ENCODE measurements at places on chromosomes 12 and 14. TPM values are rescaled to one million over a fixed set of nuclear protein-coding genes. Genes with fewer than 3 reads are reported as not detected.

The SERPINA5 gene
- total RNA-seq = 4.3 TPM

DNA sequence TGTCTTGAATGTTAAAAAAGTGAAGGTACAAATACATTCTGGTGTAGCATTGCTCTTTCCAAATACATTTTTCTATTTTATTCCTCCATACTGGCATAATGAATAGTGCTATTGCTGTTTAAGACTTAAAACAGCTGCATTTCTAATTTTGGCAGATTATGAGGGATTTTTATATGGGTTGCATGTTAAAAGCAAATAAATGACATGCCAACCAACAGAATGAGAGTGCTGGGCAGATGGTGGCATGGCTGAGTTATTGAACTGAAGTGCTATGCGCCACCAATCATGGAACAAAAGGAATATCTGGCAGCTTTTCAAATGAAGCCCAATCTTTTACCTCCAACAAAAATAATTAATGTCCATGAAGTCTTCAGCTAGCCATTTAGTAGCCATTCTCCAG is 215.0 kb downstream of the PRKD1 start:
- H3K36me3 ChIP-seq = no peaks in the 10 kb centered on the region
- DNase-seq = no peak
- H3K4me3 ChIP-seq = no peak overlapping the region

DNA sequence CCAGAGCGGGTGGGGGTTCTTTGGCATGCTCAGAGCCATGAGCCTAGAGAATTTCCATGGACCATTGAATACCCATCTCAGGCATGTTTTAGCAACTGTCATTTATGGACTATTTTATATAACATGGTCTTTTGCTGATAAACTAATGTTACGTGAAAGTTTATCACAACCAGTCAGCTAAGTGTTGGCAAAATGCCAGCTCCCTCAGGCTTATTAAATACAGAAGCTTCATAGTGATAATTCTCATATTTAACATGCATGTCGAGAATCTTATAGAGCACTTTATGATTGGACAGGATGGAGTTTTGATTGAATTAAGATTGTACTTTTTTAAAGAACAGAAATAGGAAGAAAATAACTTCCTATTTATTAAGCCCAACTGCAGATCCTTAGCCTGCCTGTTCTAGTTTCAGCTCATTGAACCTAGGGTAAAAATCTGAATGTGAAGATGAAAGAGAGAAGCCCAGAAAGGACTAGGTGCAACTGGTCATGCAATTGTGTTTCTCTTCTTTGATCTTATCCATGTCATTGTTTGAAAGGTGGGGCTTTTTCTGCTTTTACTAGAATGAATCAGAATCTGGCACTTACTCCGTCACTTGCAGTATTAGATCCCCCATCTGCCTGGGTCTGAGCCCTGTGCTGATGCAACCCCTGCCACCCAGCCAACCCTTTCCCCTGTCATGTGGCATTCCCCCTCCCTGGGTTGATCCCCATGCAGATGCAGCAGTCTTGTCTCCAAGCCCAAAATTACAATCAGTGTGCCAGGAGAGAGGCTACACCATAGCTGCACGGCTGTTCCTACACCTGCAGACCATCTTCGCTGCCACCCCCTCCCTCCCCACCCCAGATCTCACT is 134.6 kb upstream of the EVL start:
- no peak overlapping the region for H3K27ac ChIP-seq
- H3K4me3 ChIP-seq = no peak overlapping the region
- no peaks in the 10 kb centered on the region for H3K4me1 ChIP-seq
- DNase-seq = no peak
- no peaks in the 10 kb centered on the region for H3K36me3 ChIP-seq

The TPH2 gene
- total RNA-seq = not detected

DNA sequence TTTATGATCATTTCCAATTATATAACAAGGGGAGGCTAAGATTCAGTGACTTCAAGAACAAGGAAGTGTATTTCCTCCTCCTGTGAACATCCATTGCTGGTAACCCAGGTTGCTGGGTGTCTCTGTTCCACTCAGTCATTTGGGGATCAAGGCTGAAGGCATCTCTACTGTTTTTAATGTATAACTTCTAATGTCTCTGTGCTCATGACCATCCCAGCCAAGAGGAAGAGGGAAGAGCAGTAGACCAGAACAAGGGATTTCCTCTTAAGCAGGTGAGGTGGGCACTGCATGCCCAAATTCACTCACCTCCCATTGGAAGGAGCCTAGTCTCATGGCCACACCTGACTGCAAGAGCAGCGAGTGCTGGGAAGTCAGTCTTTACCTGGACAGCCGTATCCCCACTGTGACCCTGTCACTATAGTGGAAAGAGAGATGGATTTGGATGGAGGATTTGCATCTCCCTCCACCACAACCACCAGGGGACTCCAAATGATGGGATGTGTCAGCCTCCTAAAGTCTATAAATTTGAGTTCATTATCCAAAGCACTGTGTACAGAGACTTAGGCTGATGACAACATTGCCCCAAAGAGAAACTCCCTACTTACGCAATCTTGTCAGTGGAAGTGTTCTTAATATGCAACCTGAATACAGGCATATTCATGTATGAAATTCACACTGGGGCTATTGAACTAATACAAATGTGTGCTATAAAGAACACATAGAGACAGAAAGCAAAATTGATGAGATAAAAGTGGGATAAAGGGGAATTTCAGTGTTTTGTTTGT is 368.7 kb downstream of the TMEM132D start:
- no peak overlapping the region for H3K27ac ChIP-seq
- no peaks in the 10 kb centered on the region for H3K36me3 ChIP-seq
- no peak for DNase-seq
- no peak overlapping the region for H3K4me3 ChIP-seq

DNA sequence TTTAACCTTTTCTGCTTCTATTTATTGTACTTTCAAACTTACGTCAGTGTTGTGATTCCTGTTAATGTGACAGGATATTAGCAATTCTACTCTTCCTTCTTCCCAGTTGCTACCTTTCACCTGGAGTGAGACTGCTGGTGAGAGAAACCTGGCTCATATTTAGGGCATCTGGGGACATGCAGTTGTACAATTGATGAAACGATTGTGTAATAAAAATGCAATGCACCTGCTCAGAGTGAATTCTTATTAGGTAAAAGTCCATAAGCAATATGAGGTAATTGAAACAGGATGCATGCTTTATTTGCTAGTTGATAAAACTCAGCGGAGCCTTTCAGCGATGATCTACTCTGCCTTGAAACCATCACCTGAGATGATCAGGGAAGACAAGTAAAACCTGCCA is 116.1 kb upstream of the FBXO33 start:
- H3K36me3 ChIP-seq = no peaks in the 10 kb centered on the region
- no peak for DNase-seq
- H3K4me1 ChIP-seq = no peaks in the 10 kb centered on the region
- no peak overlapping the region for H3K27ac ChIP-seq

The KRT3 gene
- not detected for total RNA-seq

DNA sequence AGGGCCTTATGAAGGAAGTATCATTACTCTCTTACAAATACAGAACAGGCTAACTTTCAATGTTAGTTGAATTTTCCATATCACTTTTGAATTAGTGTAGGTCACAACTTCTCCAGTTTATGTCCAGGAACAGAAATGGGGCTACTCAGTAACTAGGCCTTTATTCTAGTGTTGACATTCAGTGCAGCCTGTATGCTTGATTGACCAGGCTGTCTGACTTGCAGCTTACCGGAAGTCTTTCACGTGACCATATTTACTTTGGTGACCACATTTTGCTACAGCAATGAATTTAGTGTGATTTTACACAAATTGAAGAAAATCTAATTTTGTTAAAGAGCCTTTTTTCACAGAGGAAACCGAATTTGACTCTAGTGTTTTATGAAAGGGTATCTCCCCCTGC is 12.4 kb downstream of the MTERF2 start:
- H3K27ac ChIP-seq = no peak overlapping the region
- H3K36me3 ChIP-seq = no peaks in the 10 kb centered on the region
- H3K4me3 ChIP-seq = no peak overlapping the region
- no peaks in the 10 kb centered on the region for H3K27me3 ChIP-seq

- no peaks in the 10 kb centered on the region for H3K36me3 ChIP-seq
- H3K4me3 ChIP-seq = no peak overlapping the region
- no peaks in the 10 kb centered on the region for H3K27me3 ChIP-seq
- H3K4me1 ChIP-seq = no peaks in the 10 kb centered on the region
Measured at GRCh38 chr14:21229821-21230220, 39.4 kb downstream of the HNRNPC start.

DNA sequence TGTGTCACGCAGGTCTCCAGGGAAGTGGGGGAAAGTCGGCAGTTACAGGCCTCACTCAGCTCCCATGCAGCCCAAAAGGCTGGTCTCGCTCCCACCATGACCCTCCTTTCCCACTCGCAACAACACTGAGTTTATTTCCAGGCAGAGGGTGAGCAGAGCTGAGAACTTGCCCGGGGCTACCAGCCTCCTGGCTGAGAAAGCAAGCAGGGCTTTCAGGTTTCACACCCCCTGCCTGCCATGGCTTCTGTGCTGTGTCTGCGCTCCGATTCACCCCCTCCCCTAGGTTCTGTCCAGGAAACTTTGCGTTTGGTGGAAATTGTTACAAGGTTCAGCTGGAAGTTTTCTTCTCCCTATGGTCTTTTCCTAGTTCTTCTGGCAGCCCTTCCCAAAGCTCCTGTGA is 17.1 kb downstream of the OR10G2 start:
- H3K4me1 ChIP-seq = no peaks in the 10 kb centered on the region
- no peaks in the 10 kb centered on the region for H3K36me3 ChIP-seq
- DNase-seq = no peak
- no peak overlapping the region for H3K27ac ChIP-seq

GRCh38 chr12:102879144-102879763 is 37.8 kb downstream of the PAH start:
- no peak overlapping the region for H3K4me3 ChIP-seq
- no peak for DNase-seq
- no peaks in the 10 kb centered on the region for H3K36me3 ChIP-seq

DNA sequence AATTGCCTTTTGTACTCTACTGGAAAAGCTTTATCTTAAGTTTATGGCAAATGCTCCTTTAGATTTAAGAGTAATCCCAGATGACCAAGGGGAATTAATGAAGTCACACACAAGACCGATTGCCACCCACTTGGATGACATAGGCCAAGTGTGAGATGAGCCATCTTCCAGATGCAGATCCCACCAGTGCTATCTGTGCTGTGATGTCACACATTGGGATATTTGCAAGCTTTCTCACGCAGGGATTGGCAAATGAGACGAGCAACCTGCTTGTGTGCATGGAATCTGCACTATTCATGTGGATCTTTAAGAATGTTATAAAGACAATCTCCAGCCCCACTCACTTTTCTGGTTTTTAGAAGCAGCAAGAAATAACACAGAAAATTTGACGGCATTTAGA is 602.1 kb upstream of the TMEM132C start:
- H3K4me1 ChIP-seq = no peaks in the 10 kb centered on the region
- no peaks in the 10 kb centered on the region for H3K36me3 ChIP-seq
- no peak for DNase-seq
- no peak overlapping the region for H3K27ac ChIP-seq
- H3K27me3 ChIP-seq = no peaks in the 10 kb centered on the region

- no peaks in the 10 kb centered on the region for H3K27me3 ChIP-seq
- H3K4me3 ChIP-seq = no peak overlapping the region
- no peak for DNase-seq
- no peak overlapping the region for H3K27ac ChIP-seq
- no peaks in the 10 kb centered on the region for H3K36me3 ChIP-seq
Measured at GRCh38 chr12:52805000-52805399, 8.9 kb downstream of the KRT4 start.

GRCh38 chr12:75087654-75088053 is 122.0 kb downstream of the KCNC2 start:
- H3K4me3 ChIP-seq = no peak overlapping the region
- no peaks in the 10 kb centered on the region for H3K4me1 ChIP-seq
- H3K36me3 ChIP-seq = no peaks in the 10 kb centered on the region
- H3K27me3 ChIP-seq = no peaks in the 10 kb centered on the region
- DNase-seq = no peak

DNA sequence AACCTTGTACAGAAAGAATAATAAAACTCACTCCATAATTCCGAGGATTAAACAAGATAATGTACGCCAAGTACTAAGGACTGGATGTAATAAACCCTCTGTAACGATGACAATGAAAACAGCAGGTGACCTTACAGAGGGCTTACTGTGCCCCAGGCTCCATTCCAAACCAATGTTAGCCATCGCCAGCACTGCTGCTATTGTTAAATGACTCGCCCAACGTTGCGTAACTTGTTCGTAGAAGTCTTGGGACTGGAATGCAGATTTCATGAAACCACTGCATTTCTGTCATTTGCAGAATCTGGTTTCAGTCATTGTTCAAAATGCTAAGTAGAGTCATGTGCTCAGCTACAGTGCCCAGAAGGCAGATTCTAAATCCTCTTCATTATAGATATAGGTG is 728 bp upstream of the STON2 start:
- H3K27ac ChIP-seq = peak overlapping the region; percentile 94
- H3K36me3 ChIP-seq = no peaks in the 10 kb centered on the region
- DNase-seq = peak; percentile 74

The KRT77 gene
- total RNA-seq = not detected

DNA sequence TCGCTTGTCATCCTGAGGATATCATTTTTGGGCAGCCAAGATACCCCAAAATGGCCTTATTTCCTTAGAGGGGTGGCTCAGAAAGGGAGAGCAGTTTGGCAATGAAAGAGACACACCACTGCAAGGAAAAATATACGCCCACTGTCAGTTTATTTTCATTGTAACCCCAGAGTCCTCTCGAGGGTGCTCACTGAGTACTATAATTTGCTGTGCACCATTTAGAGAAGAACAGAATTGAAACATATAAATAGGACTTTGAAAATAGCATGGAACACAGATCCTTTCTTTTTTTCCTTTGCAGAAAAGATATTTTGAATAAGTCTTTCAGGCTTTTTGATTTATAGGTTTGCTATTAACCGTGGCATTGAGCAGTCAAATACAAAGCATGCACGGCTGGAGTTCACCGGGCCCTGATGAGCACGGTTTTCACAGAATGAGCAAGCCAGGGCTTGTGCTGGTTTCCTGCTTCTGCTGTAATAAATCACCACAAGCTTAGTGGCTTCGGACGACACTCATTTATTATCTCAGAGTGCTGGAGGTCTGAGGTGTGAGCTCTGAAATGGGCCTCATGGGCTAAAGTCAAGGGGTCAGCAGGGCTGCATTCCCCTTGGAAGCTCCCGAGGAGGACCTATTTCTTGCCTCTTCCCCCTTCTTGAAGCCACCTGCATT is 152.3 kb downstream of the ZNF664 start:
- H3K27ac ChIP-seq = no peak overlapping the region
- no peak overlapping the region for H3K4me3 ChIP-seq
- no peaks in the 10 kb centered on the region for H3K36me3 ChIP-seq
- DNase-seq = no peak
- no peaks in the 10 kb centered on the region for H3K4me1 ChIP-seq

DNA sequence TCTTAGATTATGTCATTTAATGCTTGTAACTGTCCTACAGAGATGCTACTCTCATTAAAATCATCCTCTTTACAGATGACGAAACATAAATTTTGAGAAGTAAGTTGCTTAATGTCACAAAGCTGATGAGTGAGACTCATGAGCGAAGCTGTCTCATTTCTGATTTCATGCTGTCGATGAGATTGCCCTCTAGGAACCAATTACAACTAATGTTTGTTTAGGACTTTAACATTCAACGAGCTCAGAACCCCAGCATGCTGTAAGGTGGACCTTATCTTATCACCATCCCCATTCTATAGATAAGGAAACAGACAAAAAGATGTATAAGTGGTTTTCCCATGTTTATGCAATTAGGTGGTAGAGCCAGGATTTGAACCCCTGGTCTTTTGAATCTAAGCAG is 23.1 kb downstream of the BHLHE41 start:
- peak overlapping the region; percentile 17 for H3K27ac ChIP-seq
- no peak for DNase-seq
- H3K4me3 ChIP-seq = no peak overlapping the region
- no peaks in the 10 kb centered on the region for H3K27me3 ChIP-seq
- no peaks in the 10 kb centered on the region for H3K36me3 ChIP-seq
- H3K4me1 ChIP-seq = no peaks in the 10 kb centered on the region
